ENCODE measurements at places on chromosomes 11 and 22.

GRCh38 chr22:44701187-44701790 is 715 bp upstream of the PRR5 start:
- no peak for DNase-seq

DNA sequence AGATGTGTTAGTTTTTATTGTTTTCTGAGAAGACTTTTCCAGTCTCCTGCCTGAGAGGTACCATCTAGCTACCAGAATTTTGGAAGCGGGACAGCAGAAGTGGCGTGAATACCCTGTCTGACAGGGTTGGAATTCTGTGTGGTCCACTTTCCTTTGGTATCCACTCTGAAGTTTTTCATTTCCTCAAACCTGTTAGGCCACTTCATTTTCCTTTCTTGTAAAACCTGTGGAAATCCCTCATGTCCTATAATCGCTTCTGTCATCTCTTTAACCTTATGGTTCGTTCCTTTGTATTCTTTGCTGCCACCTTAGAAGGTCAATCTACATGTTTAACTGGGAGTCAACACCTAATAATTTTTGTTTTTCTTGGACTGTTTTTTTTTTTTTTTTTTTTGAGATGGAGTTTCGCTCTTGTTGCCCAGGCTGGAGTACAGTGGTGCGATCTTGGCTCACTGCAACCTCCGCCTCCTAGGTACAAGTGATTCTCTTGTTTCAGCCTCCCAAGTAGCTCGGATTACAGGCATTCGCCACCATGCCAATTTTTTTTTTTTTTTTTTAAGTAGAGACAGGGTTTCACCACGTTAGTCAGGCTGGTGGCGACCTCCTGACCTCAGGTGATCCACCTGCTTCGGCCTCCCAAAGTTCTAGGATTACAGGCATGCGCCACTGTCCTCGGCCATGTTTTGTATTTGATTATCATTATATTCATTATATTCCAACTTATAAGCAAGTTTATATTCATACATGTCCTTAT is 7.1 kb downstream of the SFI1 start:
- no peak for DNase-seq

DNA sequence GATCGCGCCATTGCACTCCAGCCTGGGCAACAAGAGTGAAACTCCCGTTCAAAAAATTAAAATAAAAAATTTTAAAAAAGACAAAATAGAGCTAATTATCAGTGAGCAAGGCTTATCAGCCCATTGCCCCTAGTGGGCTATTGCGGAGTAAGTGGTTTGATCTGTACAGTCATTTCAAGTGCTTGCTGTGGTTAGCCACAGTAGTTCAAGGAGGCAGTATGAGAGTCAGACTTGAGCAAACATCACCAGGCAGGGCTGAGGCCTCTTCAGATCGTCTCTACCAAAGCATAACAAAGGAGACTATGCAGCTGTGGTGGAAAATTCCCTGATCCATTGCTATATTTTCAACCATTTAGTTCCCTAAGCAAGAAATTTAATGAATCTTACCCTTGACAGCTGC is 4.3 kb upstream of the SBF2 start:
- DNase-seq: no peak

DNA sequence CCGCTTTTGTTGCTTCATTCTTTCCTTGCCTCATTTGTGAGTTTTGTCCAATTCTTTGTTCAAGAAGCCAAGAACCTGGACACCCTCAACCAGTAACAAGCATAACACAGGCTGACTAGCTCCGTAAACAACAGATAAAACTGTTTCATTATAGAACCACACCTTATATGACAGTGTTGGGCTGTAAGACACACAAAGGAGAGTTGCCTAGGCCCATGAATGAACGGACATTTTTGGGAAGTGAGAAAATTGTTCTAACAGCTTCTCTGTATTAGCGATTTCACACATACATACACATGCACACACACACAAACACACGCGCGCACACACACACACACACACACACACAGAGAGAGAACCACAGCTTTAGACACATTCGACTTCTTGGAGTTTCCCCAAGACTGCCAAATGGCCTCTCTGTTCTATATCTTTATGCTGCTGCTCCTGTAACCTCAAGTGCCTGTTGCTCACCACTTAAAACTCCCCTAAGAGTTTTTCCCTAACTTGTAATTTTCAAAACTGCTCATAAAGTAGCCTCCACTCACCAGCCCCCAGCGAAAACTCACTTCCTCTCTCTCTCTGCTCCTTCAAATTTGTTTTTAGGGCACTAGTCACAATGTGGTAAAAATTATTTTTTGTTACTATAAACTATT is 35.9 kb downstream of the CTSC start:
- DNase-seq: no peak

GRCh38 chr11:8690374-8691342 is 8.1 kb downstream of the RPL27A start:
- no peak for DNase-seq

GRCh38 chr22:50713571-50714056 is 24.4 kb upstream of the ACR start:
- DNase-seq: no peak

DNA sequence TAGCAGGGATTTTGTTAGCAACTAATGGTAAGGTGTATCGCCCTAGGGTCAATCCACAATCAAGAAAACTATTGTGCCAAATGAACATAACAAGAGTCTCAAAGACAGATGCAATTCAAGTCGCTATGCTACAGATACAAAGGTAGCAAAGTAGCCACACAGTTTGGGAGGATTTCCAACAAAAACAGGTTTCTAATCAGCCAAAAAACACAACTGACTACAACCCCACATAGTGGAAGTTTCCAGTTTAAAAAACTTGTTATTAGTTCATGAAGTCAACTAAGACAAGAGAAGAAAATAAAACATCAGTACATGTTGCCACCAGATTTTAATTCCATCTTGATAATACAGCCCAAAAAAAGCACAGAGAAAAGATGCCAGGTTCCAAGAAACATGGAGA is 38.0 kb downstream of the MYH9 start:
- DNase-seq: no peak

GRCh38 chr22:45316796-45317526 is 7.2 kb downstream of the FAM118A start:
- no peak for DNase-seq

- no peak for DNase-seq
These were observed 18.6 kb downstream of the RTN3 start for GRCh38 chr11:63699896-63700295.
